ENCODE measurements at places on chromosomes 7 and 10.

- peak; percentile 43 for DNase-seq
Measured at GRCh38 chr7:24980534-24981170, 674 bp upstream of the OSBPL3 start.

DNA sequence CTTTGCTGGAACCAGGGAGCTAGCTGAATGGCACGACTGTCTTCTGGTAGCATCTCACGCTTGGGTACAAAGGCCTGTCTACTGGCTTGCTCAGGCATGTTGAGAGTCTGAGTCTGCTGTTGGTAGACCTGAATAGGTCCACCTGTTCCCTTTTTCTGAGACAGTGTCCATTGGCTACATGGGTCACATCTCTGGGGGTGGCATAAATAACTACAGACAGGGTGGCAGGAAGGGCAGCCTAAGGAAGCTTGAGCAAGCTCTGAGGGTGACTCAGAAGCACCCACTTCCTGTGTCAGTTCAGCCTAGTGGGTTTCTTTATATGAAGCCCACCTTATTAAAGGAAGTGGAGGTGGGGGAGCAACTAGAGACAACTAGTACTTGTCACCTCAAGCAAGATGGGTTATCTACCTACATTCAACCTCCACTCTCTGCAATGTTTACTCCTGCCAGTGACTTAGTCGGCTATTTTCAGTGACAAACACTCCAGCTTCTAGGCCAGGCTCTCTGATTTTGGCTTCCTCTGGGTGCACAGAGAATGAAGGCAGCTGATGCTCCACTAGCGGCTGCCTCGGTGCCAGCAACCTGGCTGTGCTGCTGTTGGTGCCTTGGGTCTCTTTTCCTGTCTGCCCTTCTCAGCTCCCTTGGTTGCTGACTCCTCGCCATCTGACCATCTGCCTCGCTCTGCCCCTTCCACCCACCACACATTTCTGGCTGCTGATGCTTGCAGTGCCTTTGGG is 5.7 kb upstream of the ZYX start:
- peak; percentile 62 for DNase-seq

GRCh38 chr10:110737886-110738634 is 93.9 kb downstream of the RBM20 start:
- no peak for DNase-seq

GRCh38 chr10:125783957-125784356 is 8.3 kb upstream of the MMP21 start:
- no peak for DNase-seq

GRCh38 chr7:95404316-95404865 is 8.2 kb upstream of the PON3 start:
- no peak for DNase-seq

DNA sequence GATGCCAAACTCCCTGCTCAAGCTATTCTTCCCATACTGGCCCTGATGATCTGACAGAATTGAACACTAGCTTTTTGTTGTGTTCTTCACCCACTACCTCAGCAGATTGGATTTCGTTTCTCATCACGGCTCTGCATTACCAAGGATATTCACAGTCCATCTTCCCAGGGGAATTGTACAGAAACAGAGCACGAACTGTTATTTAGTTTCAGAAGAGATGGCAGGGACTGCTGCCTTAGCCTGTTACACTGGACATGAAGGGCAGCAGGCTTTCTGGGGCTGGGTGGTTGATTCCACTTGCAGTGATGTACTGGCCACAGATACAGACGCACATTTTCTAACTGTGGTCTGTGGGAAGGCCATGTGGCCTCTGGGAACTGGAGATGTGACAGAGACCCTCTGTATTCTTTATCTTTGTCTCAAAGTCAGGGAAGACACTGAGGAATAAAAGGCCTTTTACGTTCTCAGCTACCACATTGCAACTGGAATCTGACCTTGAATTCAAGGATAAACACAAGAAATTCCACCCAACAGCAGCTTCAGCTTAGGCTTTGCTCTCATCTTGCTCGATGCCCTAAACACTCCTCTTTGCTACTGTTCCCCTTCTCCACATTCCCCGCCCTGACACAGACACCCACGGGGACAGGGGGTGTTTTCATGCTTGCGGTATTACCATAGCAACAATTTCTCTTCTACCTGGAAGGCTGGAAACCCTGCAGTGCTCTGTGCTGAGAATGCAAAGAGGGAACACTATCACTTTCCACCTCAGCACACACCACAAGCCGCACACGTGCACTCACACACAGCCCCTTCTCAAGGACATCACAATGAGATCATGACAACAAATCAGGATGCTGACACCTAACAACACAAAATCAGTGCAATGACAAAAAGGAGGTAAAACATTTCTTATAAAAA is 81.7 kb downstream of the RNF216 start:
- DNase-seq, result peak; percentile 90

- no peak for DNase-seq
Measured at GRCh38 chr7:9028012-9028411, 594.6 kb downstream of the NXPH1 start.

- no peak for DNase-seq
Measured at GRCh38 chr7:154437234-154437633, 385.0 kb downstream of the DPP6 start.

- no peak for DNase-seq
Measured at GRCh38 chr7:131600085-131600881, 43.9 kb upstream of the PODXL start.

DNA sequence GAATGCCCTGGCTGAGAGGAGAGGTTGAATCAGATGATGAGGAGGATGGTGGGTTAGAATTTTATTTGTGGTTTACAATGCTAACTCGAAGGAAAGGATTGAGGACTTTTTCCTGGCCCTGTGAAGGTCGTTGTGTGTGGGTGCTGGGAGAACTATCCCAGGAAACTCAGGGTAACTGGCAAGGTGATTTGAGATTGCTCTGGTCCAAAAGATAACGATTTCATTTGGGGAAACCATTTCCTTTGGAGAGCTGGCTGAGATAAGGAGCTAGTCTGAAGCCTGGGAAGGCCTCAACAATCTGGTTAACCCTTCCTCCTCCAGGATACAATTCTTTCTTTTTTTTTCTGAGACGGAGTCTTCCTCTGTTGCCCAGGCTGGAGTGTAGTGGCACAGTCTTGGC is 33.0 kb downstream of the HK1 start:
- no peak for DNase-seq

DNA sequence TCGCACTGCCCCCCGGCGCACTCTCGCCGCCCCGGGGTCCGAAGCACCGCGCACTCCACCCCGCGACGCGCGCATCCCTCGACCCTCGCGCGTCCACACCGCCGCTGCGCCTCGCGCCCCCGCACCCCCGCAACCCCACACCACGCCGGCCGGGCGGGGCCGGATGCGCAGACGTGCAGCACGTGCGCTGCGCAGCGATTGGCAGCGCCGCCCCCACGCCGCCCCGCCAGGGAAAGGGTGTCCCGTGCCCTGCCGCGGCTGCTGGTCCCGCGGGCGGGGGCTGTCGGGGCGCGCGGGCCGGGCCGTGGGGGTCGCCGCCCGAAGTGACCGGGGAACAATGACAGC is 53.7 kb upstream of the KDM7A start:
- DNase-seq, result peak; percentile 79

DNA sequence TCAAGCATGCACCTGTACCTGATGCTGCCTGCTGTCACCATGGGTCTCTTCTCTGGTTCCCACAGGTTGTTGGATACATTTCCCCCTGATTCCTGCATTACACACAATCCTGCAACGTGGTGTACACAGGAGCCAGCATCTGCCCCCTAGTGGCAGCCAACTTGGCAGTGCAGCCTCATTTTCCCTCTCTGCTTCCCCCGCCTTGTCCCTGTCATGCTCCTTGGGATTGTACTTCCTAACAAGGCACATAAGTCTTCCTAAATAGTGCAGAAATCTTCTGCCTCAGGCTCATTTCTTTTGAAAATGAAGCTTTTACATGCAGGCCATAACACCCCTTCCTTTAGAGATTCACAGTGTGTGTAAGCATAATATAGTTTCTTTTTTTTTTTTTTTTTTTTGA is 387.5 kb downstream of the CCSER2 start:
- peak; percentile 16 for DNase-seq

- DNase-seq, result no peak
Measured at GRCh38 chr10:28036587-28036986, 37.7 kb upstream of the ODAD2 start.

DNA sequence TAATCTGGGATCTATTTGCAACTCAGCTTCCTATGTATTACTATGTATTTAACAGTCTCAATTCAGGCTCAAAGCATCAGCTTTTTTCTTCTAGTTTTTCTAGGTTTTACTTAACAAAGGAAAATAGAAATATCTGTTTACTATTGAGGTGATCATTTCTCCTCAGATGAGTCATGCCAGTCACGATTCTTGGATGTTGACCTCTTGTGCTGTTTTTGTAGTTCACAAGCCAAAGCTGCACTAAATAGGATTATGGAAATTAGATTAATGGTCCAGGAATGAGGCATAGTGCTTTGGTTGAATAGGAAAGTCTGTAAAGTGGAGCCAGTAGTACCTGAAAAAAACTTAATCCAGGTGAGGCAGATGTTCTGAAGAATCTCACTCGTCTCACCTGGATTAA is 198.3 kb upstream of the KAT6B start:
- DNase-seq, result no peak

DNA sequence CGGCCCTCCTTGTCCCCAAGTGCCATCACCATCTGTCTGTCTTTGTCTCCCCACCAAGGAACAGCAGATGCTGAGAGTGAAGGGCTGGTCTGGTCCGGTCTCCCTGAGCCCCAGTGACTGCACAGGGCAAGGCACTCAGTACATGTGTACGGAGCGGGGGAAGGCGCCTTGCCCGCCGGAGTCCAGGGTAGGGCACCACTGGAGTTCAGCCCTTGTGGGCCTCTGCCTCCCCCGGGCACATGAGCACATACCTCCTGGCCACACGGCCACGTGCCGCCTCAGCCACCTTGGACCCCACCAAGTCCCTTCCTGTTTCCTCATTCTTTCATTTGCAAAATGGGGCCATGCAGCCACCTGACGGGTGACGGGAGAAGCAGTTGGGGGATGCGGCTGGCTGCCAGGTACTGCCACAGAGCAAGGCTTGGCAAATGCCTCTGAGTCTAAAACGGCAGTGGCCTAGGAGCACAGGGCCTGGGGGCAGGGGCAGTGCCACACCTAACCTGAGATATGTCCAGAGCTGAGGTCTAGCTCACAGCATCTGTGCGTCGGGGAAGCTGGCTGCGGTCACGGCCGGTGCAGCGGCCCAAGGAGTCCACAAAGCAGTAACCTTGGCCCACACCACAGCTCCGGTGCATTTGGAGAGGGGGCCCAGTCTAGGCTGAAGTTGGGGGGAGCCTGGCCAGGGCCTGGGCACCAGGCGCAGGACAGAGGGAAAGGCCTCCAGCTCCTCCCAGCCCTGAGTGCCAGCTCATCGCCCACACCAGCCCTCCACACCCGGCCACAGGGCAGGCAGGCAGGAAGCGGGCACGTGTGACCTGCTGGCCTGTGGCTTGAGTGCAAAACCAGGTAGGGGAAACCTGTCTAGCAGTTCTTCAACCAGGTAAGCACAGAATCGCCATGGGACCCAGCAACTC is 5.2 kb downstream of the ADAP1 start:
- DNase-seq, result no peak

GRCh38 chr10:17989908-17990767 is 38.4 kb downstream of the SLC39A12 start:
- DNase-seq, result no peak

GRCh38 chr10:24849501-24850299 is 102.7 kb downstream of the PRTFDC1 start:
- DNase-seq, result no peak

GRCh38 chr10:78283069-78283682 is 249.5 kb downstream of the RPS24 start:
- no peak for DNase-seq

DNA sequence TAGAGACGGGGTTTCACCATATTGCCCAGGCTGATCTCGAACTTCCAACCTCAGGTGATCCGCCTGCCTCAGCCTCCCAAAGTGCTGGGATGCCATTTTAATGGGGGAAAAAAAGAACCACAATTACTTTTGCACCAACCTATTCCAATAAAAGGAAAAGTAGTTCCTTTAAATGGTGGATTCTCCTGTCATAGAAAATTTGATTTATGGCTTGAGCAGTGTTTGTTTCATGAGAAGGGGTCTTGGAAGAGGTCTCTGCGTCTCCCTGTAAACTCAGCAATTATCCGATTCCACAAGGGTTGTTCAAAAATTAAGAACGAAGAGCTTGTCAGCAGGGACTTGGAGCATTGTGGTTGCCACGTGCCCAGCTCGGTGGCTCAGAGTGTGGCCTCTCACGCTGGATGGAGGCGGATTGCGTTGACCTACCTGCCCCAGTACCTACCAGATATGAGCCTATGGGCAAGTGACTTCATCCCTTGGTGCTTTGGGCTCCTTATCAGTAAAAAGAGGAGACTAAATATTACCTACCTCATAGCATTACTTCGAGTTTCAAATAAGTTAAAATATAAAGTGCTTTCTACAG is 2.8 kb upstream of the TRIP6 start:
- no peak for DNase-seq

DNA sequence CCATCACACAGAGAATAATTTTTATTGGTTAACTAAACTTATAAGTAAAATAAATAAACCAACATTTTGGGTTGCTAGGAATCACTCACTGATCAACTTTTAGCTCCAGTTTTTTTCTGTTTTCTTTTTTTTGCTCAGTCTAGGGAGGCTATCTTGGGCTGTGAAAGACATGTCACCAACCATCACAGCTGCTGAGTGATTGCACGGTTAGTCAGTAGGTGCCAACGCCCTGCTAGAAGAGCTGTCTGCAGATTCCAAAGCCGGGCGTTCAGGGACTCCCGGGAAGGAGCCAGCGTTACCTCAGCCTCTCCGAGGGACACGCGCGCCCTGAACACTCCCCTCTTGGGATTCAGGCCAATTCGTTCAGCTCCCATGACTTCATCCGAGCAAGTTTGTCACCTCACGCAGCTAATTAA is 604 bp upstream of the STAM start:
- DNase-seq, result no peak

- no peak for DNase-seq
Measured at GRCh38 chr7:26321435-26321834, 29.8 kb downstream of the SNX10 start.

DNA sequence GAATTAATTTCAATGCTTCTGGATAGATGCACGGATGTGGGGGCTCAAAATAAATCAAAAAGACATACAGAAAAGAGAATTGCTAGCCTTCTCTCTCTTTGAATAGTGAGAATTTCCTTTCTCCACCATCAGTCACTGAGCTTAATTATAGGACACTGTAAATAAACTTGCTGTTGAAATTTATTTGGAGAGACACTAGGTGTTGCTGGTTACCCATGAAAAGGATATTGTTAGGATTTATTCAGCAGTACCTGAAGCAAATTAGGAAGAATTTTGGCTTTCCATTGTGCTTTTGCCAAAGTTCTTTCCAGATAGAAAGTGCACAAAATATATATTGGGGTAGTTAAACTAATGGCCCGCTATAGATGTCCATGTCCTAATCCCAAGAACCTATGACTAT is 27.6 kb downstream of the GCC1 start:
- no peak for DNase-seq

Data from activated CD4-positive, alpha-beta T cell treated with anti-CD3 and anti-CD28 coated beads, Interleukin-2, amount 50 U/mL, for 16 hours (primary cell).